ENCODE measurements at places on chromosomes 5 and 9. TPM values are rescaled to one million over a fixed set of nuclear protein-coding genes. Genes with fewer than 3 reads are reported as not detected.

Gene IRX2
- polyA plus RNA-seq, result 2.8 TPM

Gene BTNL8
- 10.3 TPM for polyA plus RNA-seq

Gene GDA
- polyA plus RNA-seq, result 2.1 TPM

Gene GPSM1
- polyA plus RNA-seq, result 33.5 TPM

Gene IL13
- polyA plus RNA-seq, result 73.4 TPM

Gene SARDH
- 2.6 TPM for polyA plus RNA-seq

Gene GPR151
- not detected for polyA plus RNA-seq

Gene STPG3
- 58.9 TPM for polyA plus RNA-seq

GRCh38 chr5:1864896-1865440 is 17.8 kb downstream of the IRX4 start:
- no peak for DNase-seq

- DNase-seq, result no peak
These were observed 47.2 kb upstream of the KCNMB1 start for GRCh38 chr5:170436335-170436734.

DNA sequence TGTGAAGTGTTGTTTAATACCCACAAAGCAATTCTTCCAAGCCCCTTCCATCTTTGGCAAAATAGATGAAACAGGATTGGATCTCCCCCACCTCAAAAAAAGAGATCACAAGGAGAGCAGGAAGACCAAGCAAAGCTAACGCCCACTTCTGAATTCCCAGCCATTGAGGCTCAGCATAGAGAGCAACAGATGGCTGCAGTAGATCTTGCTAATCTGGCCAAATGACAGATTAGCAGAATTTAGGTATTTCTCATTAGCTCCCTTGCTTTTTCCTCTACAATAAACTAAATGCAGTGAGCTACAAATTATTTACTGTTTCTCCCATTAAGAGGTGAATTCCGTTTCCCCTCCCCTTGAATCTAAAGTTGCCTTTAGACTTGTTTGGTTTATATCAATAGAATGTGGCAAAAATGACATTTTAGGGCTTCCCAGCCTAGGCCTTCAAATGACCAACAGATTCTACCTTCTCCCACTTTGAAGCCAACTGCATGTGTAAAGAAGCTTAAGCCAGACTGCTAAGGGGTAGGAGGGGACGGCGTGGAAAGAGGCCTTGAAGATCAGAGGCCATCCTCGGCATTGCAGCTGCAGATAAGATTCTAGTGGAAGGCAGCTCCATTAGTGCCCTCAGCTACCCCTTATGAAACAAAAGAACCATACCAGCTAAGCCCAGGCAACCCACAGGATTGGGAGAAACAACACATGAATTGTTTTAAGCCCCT is 56.8 kb upstream of the CPEB4 start:
- DNase-seq, result no peak

DNA sequence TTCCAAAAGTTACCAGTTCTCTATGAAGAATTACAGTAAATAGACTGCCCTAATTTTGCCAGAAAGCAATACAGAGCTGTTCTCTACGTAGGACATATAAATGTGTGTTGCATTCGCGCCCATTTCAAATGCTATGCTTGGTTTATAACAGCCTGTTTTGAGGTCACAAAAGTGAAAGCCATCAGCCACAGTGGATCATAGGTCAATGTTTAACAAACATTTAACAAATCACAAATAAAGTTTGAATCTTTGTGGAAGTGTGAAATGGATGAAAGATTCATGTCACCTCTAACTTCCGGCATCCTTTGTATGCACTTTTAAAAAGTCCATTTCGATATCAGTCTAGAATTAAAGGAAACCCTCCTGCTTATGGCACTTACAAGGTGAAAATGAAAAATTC is 371.3 kb downstream of the GLIS3 start:
- no peak for DNase-seq

DNA sequence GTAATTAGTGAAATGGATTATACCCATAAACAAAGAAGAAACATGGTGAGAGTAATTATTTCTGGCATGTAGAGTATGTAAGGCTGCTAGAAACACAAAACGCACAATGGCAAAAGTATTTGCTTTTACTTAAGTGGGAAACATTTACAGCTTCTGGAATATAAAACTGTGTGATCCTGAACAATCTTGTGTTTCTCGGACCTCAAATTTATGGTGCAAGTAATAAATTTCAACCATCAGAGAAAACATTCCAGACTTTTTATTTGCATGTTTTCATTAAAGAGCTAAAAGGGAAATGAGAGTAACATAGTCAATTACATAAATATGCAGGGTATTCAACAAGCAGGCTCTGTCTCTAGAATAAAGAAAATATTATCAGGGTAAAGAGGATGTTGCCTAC is 17.2 kb upstream of the PRR16 start:
- DNase-seq, result no peak

- no peak for DNase-seq
These were observed 107.0 kb upstream of the PCA3 start for GRCh38 chr9:76657265-76657664.

DNA sequence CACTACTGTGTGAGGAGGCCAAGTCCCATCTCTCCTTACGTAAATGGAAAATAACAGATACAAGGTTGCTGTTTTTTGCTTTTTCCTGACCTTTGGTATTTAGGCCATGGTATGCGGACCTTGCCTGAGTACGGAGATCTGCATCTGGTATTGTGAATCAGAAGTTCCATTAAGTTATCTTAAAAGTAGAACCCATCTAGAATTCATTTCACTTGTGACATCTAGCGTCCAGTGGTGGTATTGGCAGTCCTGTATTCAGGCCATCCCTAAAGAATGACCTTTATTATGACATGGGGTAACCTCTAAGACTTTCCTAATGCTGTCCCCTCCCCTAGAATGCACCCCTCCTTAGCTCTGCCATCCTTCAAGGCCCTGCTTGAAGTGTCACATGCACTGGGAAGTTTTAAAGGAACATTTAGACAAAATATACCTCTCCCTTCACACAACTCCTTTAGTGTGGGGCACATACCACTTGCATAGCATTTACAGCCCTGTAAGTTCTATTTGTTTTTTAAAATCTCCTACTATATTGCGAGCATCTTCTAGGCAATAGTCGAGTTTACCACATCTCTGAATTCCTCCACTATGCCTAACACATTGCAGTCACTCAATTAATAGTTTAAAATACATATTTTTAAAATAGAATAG is 1.9 kb upstream of the SPDL1 start:
- DNase-seq, result peak; percentile 64

DNA sequence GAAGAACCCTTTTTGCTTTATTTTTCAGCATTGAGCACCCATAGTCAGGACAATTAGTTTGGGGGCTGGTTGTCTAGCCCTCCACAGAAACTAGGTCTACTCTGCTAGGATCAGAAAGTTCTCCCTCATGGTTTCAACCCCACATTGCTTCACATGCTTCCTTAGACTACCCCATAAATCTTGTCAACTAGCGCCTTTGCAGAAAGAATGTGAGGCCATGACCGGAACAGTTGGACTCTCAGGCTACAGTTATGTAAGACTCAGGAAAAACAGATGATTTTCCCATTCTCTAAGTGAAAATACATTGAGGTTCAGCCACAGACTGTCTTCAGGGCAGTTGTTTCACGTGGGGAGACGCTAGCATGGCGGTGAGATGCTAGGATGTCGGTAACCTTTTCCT is 255.6 kb downstream of the NR3C1 start:
- DNase-seq, result no peak

DNA sequence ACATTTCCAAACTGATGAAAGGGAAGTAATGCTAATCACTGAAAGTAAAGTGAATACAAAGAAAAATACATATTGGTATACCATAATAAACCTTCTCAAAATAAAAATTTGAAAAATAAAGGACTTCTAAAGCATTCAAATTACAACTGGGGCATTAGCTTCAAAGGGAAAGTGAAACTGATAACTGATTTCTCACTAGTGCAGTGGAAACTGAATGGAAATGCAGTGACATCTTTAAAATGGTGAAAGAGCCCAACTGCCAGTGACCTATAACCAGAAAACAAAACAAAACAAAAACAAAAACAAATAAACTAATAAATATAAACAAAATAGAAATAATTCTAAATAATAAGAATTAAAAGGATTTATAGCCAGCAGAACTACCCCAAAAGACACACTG is 297.5 kb upstream of the GRIN3A start:
- no peak for DNase-seq

GRCh38 chr9:113769412-113769811 is 106.7 kb upstream of the ZNF618 start:
- DNase-seq, result no peak

DNA sequence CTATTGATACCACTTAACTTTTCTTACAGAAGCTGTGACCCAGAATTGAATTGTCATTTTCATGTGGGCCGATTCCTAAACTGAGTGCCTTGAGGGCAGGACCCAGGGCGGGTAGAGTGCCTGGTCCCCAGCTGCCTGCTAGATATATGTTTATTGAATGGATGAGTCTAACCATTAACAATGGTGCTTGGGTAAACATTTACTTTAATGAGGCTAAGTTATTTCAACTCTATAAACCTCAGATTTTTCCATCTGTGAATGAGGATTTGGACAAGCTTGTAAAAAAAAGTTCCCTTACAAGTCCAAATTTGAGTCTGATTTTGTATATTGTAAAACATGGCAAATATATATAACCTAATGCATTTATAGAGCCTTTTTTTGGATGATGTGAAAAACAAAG is 181.8 kb upstream of the ELL2 start:
- no peak for DNase-seq

DNA sequence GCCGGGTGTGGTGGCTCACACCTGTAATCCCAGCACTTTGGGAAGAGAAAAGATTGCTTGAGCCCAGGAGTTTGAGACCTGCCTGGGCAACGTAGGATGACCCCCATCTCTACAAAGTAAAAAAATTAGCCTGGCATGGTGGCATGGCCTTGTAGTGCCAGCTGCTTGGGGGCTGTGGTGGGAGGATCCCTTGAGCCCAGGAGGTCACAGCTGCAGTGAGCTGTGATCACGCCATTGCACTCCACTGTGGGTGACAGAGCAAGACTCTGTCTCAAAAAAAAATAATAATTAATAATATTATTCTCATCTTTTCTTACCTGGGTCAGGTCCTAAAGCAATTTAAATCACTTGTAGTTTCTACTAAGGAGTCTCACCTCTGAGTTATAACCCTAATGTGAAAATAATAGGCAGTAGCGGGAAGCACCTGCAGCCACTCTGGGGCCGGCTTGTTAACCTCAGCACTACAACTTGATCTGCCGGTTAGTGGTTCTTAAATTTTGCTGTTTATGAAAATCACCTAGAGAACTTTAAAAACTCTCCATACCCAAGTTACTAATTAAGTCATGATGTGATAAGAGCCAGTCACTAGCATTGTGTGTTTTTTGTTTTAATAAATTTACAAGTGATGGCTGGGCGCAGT is 29.4 kb upstream of the PCAT7 start:
- no peak for DNase-seq

GRCh38 chr9:18601956-18602355 is 128.0 kb downstream of the ADAMTSL1 start:
- DNase-seq, result no peak

DNA sequence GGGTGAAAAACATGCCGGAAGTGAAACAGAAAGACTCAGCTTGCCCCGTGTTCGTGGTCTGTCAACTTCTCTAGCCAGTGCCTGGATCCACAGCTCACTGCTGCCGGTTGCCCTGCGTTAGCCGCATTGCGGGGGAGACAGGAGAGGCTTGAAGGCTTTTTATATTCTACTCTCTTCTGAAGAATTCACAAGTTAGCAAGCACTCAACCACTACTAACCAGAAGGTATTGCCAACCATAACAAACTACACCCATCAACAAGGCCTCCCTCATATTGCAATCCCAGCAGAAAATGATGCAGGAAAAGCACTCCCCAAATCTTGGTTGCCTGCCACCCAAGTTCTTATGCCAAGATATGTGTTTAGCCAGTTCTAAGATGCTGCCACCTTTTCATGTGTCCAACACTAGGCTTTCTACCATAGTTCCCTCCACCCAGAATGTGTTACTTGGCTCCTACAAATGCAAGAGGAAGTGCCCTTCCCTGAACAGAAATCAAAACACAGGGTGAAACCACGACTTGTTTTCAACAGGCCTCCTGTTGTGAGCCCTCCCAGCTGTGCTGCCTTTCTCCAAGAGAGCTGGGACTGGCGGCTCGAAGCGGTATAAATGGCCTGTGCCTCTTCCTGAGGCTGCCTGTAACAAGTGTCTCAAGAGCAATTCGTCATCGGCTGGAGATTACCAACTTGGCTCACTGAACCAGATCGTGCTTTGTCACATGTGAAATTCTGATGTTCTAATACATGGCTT is 129.0 kb downstream of the SNX18 start:
- peak; percentile 60 for DNase-seq

GRCh38 chr5:2269656-2270055 is 386.9 kb upstream of the IRX4 start:
- no peak for DNase-seq
